Keratinocyte (primary cell): ENCODE measurements at places on chromosomes 7 and 10.

DNA sequence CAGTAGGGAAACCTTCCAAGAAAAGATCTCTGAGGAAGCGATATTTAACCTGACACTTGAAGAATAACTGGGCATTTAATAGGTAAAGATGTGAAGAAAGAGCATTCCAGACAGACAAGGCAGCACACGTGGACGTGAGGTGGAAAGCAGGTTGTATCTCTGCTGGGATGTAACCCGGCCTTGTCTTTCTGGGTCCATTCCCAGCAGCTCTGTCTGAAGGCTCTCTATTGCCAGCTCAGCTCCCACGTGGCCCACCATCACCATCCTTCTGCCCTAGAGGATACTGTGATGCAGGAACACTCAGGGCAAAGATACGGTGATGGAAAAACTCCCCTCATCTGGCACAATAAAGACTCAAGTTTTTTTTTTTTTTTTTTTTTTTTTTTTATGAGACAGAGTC lies 137.7 kb downstream of the RSU1 start:
- DNase-seq = no peak

DNA sequence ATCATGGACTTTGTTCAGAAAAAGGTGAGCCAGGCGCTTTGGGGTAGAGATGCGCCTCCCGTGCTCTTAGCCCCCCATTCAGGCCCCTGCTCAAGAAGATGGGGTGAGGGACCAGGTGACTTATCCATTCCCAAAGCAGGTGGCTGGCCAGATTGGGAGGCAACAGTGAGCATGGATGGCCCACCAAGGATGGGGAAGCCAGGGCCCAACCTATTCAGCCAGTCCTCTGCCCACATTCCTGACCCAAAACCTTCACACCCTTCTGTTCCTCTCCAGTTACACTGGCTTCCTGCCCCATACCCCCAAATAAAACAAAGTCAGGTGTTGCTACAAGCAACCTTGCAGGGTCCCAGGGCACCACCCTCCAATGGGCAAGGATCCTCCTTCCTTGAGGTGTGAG lies 44.4 kb downstream of the TSPAN15 start:
- DNase-seq = no peak

- no peak for DNase-seq
Observed at GRCh38 chr7:144671429-144671828, 164.4 kb downstream of the TPK1 start.

DNA sequence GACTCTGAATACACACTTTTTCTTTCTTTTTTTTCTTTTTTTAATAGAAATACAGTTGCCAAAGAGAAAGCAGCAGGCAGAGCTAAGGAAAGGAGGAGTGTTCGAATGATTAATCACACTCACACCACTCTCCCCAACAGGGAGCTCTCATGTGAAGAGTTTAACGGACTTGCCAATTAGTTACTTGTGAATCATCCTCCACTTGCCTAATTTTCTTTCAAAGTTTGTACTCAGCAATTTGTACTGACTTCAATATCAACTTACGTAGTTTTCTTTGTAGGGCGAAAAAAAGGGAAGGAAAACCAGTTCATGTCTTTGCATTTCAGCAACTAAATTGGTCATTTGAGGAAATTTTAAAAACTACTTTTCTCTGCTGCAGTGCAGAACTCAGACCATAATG lies 109.2 kb downstream of the PIP4K2A start:
- no peak for DNase-seq

- no peak for DNase-seq
Observed at GRCh38 chr10:103969857-103970627, 3.1 kb downstream of the SLK start.

DNA sequence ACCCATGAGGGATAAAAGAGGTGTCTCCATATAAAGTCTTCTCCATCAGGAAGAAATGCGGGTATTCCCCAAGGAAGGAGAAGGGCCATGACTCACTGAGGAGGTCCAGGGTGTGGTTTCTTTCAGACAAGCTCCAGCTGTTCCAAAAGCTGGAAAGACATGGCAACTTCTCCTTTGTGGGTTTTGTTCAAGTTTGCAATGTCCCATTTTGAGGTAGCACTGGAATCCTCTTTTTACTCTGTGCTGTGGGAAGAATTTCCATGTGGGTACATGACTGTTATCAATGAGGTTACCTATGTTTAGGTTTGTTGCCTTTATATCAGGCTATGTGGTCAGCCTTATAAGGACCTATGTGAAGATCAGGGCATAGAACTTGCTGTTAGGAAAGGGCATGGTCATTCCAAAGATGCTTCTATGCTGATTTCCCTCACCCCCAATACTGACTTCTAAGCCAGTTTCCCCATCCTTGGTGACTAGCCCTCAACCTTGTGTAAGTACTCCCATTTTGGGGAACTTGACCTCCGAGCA lies 697.5 kb downstream of the INHBA start:
- peak; percentile 71 for DNase-seq

DNA sequence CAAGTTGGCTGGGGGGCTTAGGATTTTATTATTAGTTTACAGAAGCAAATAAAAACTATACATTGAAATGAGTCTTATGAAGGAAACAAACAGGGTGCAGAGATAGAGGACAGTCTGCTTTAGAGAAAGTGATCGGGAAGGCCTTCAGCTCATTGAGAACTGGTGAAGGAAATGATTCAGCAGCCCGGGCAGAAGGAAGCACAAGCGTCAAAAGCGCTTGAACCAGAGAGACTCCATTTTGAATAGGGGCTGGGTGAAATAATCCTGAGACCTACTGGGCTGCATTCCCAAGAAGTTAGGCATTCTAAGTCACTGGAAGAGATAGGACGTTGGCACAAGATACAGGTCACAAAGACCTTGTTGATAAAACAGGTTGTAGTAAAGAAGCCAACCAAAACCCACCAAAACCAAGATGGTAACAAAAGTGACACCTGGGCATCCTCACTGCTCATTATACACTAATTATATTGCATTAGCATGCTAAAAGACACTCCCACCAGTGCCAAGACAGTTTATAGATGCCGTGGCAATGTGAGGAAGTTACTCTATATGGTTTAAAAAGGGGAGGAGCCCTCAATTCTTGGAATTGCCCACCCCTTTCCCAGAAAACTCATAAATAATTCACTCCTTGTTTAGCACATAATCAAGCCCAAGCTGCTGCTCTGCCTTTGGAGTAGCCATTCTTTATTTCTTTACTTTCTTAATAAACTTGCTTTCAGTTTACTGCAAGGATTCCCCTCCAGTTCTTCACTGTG lies 83.1 kb upstream of the MPP7 start:
- no peak for DNase-seq

GRCh38 chr7:8205031-8205387 lies 57.0 kb downstream of the ICA1 start:
- DNase-seq = no peak

- DNase-seq = no peak
Observed at GRCh38 chr7:158077151-158077840, 510.3 kb downstream of the PTPRN2 start.

- DNase-seq = no peak
Observed at GRCh38 chr10:17084258-17084657, 45.4 kb downstream of the CUBN start.

GRCh38 chr10:120948889-120949608 lies 97.9 kb downstream of the WDR11 start:
- no peak for DNase-seq

DNA sequence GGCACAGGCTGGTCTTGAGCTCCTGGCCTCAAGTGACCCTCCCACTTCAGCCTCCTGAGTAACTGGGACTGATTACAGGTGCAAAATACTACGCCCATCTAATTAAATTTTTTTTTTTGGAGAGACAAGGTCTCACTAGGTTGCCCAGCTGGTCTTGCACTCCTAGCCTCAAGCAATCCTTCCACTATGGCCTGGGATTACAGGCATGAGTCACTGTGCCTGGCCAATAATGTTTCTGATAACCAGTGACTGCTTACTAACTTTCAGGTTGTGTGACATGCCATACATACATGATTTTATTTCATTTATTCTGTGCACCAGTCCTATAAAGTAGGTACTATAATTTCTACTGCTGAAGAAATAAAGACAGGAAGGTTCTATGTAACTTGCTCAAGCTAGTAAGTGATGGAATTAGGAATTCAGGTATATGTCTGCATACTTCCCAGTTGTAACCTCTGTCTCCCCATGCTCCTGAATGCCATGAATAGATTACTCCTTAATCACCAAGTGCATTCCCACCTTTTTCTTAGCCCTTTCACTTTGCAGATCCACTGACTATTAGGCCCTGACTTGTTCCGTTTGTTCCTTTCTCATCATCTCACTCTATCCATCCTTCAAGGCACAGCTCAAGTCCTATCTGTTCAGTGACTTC lies 28.1 kb downstream of the MCU start:
- no peak for DNase-seq

DNA sequence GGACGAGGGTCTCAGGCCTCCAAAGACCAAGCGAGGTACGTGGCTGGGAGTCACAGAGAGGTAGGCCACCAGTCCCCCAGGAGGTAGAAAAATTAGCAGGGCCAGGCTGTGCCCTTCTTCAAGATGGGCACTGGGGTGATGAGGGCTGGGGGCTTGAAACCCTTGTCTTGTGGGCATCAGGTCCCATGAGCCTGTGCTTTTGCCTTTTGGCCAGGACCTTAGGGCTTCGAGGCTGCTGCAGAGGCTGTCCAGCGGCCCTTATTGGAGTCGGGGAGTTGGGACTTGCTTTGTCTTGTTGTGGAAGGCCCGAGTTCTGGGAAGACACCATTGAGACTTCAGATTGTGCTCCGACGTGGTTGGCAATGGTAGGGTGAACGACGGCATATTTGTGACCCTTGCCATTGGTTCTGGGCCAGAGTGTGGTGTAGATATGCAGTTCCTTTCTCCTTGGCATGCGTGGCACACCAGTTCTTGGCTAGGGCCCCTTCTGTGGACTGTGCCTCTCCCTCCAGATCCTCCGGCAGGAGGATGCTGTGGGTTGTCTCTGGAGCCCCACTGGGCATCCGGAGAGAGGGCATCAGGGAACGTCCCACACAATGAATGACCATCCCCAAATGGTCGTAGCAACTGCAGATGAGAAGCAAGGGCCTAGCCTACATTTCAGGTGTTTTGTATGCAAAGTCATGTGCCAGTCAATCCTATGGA lies 931 bp downstream of the SH2D4B start:
- DNase-seq = no peak

GRCh38 chr10:125779403-125780327 lies 4.0 kb upstream of the MMP21 start:
- DNase-seq = no peak
